ENCODE measurements at places on chromosomes 7 and 10.

- no peak for DNase-seq
These were observed 18.5 kb downstream of the STAM start for GRCh38 chr10:17662193-17663138.

GRCh38 chr10:100065084-100065660, 16.5 kb downstream of the CPN1 start:
- DNase-seq, result no peak

GRCh38 chr10:74901867-74902450, 75.6 kb downstream of the KAT6B start:
- DNase-seq, result no peak

GRCh38 chr7:133115596-133115995, 33.7 kb upstream of the CHCHD3 start:
- no peak for DNase-seq

DNA sequence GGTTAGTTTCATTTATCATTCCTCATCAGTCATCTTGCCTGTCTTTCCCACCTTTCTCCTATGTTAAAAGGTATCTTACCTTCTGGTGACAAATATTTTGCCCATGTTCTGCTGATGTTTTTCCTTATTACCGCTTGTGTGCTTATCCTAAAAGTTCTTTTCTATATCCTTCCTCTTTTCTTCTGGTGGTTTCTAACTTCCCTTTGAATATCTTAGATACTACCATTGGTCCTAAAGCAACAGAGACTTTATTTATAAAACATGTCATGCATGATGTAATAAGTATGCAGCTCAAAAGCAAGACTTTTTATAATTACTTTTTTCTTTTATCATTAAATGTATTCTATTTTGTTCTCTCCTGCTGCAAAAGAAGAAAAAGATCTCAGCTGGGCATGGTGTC, 24.8 kb downstream of the TBC1D12 start:
- no peak for DNase-seq

- peak; percentile 32 for DNase-seq
These were observed 121.6 kb downstream of the CDK6 start for GRCh38 chr7:92714767-92715166.

GRCh38 chr7:98701372-98701771, 84.3 kb downstream of the NPTX2 start:
- no peak for DNase-seq

DNA sequence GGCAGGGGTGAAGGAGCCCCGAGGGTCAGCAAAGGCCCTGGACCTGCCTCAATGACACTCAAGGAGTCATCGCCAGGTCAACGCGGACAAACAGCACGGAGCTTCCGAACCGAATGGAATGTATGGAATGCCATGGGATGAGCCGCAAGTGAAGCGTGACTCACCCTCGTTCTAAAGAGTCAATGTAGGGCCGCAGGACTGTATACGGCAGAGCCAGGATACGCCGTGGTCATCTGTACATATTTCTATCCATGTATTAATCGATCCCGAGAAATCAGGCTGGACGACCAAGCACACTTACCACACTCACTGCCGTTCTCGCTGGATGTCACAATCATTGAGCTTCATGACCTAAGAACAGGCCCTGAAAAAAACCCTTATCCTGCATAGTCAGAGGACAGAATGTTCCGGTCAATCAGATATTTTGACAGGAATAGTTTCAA, 4.3 kb downstream of the SNX8 start:
- peak; percentile 85 for DNase-seq

- DNase-seq, result peak; percentile 79
These were observed 29.7 kb downstream of the VIM start for GRCh38 chr10:17257466-17258321.

- DNase-seq, result peak; percentile 39
These were observed 32.9 kb upstream of the CRYGN start for GRCh38 chr7:151472644-151473380.

GRCh38 chr10:111122127-111122526, 45.3 kb downstream of the ADRA2A start:
- no peak for DNase-seq

DNA sequence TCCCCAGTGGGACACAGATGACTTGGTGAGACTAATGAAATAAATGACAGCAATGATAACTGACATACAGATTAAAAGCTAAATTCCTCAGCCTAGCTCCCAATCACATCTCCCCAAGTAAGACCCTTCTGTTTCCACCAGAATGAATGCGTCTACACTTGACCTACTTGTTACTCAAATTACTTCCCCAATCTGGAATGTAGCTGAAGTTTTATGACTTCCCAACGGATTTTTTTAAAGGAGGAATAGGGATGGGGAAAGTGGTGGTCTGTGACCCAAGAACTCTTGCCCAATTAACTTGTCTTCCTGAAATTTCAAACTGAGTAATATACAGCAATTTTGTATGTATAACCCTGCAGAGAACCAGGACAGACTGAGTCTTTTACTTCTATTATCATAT, 9.1 kb downstream of the H2AZ2 start:
- DNase-seq, result no peak

- DNase-seq, result no peak
These were observed 38.8 kb downstream of the FIGNL1 start for GRCh38 chr7:50411332-50411731.

DNA sequence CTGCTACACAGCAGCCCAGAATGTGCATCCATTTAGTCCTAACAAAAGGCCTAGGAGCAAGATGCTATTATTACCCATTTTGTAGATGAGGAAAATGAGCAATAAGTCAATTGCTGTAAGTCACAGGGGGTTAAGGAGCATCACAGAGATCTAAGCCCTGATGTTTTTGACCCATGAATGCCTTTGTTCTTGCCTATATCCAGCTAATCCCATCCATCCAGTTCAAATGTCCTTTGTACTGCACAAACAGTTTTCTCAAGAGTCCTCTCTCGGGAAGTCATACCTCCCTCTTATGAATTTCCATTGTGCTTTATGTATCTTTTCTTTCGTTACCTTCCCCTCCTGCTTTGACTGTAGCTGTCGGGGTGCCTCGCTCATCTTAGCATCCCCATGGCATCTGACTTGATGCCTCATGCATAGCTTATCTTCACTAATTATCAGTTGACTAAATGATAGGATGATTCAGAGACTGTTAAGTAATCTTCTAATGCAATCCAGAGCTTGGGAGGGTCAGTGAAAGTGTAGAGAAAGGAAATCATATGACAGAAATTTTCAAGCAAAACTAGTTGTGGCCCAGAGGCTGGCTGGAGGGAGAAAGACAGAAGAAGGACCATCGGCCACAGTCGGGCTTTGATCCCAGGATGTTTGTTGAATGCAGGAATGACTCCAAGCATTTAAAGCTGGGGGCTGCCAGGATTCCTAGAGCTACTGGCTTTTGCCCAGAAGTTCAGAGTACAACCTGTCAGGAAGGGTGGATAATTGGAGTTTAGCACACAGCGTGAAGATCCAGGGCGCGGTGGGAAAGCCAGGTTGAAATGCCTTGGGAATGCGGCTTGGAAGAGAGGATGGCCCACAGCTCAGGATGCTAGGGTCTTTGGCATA, 23.5 kb downstream of the BLVRA start:
- no peak for DNase-seq

DNA sequence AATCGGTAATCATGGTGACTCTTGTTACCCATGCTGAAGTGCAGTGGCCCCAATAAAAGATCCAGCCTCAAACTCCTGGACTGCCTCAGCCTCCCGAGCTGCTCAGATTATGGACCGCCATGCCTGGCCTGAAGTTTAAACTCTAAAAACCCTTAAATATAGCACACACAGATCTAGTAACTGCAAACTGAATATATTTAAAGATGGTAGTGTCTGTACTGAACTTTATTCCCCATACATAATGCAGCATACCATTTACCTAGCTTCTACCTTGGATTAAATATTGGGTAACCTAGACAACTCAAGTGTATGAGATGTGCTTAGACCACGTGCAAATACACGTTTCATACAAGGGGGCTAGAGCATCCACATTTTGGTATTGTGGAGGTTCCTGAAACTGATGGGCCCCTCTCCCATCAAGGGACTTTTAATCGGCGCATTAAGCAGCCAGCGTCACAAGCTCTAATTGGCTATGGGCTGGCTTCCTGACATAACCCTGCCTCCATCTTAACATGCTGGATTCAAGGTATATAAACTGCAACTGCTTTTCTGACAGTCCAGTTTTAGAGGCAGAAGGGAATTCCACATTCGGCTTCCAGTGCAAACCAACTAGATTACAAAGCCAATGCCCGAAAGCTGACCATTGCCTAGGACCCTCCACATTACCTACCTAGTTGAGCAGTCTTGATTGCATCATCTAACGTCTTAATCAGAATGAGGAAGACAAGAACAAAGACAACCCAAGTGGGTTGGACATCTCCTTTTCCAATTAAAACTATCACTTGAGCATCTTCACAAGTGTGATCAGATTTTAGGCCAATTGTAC, 13.0 kb downstream of the HNRNPA2B1 start:
- DNase-seq, result no peak

GRCh38 chr10:91090761-91091529, 129.5 kb upstream of the PCGF5 start:
- DNase-seq, result peak; percentile 14

DNA sequence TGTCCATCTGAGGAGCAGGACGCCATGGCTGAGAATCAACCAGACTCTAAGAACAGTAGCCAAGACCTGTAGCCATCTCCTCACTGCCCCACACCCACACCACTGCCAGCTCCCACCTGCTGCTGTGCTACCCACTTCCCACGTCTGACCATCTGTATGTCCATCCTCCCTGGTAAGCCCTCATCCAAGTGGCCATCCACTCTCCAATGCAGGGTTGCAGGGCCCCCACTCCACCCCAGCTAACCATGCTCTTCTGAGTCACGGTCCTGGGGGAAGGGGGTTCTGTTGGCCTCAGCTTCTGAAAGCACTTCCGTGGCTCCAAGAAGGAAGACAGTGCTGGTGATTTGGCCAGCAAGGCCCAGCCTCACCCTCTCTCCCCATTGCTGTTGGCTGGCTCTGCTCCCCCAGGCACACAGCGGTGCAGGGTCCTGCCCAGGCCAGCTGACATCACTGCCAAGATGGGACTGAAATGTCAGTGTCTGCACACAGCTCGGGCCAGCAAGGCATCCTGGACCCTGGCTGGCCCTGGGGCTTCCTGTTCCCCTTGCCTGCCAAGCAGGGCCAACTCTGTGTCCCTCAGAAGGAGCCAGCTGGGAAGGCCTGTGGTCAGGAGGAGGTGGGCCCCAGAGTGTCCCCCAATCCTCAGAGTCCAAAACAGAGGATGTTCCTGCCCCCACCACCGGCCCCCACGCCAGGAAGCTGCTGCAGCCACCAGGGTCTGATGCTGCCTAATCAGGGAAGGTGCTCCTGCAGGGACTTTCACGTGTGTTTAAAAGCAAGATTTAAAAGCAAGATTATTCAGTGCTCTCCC, 17.5 kb downstream of the RASGEF1A start:
- no peak for DNase-seq

GRCh38 chr10:112203328-112204076, 19.9 kb upstream of the GPAM start:
- no peak for DNase-seq

DNA sequence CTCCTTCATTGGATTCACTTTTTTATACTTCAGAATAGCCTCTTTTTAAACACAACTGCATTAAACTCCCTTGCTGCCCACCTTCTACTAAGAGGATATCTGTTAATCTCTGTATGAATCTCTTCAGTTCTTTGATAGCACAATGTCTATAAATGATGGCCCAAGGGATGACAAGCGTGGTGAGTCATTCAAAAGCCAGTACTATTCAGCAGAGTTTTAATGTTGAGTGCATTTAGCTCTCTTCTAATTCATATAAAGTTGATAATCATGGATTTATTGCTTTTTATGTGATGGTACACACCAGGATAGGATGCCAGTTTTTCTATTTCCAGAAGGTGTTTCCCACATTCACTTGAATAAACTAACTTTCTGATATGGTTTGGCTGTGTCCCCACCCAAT, 57.4 kb upstream of the HECTD2 start:
- no peak for DNase-seq

GRCh38 chr10:79392020-79392398, 44.7 kb downstream of the PPIF start:
- no peak for DNase-seq

- no peak for DNase-seq
These were observed 32.5 kb downstream of the MXI1 start for GRCh38 chr10:110239892-110240291.

DNA sequence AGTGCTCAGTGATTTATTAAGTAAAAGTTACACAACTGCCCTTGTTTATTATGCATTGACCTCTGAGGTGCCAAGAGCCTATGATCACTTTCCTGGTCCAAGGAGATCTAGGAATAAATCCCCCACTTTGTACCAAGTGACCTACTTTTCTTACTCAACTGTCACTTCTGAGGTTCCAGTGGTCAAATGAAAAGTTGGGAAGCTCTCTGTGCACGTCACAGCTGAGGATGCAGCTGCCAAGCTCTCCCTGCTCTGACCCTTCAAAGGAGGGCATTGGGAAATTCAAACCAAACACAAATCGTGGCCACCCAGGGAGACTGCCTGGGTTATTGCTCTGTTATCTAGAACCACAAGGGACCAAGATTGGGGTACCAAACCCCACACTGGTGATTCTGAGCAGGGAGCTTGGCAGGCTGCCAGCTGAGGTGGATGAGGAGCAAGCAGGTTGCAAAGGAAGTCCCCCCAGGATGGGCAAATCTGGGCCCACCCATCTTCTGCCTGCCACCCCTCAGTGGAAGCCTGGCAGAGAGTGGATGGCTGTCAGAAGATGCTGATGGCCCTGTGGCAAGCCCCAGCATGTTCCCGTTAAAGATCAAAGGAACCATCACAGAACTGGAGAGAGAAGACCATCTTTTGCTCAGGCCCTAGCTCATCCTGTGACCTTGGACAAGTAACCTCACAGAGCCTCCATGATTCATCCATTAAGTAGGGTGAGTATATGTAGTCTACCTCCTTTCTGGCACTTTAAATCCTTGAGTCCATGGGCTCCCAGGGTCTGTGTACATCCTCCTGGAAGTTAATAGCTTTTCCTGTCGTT, 106.8 kb downstream of the PPP1R3C start:
- DNase-seq, result no peak

- DNase-seq, result no peak
These were observed 222.3 kb upstream of the ZNF32 start for GRCh38 chr10:43870968-43871439.

DNA sequence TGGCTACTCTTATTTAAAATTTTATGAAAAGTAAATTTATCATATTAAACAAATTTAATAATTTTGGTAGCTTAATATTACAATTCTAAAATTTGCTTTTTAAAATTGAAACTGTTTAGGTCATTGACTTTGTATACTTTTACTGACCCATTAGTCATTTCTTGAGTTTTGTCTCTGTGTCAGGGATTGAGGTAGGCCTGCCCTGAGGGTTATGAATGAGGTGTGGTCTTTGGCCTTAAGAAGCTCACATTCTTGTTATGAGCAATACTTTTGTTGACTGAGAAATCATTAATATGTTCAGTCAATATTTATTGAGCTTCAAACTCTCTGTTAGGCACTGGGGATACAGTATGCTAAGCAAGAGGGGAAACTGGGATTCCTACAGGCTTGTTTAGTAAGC, 47.0 kb upstream of the RPA3 start:
- DNase-seq, result no peak

Measured in astrocyte of the spinal cord (primary cell).